ENCODE measurements at places on chromosomes 3 and 15.
A peak's percentile ranks its signal among the peaks of the same experiment; 100 is the strongest.

DNA sequence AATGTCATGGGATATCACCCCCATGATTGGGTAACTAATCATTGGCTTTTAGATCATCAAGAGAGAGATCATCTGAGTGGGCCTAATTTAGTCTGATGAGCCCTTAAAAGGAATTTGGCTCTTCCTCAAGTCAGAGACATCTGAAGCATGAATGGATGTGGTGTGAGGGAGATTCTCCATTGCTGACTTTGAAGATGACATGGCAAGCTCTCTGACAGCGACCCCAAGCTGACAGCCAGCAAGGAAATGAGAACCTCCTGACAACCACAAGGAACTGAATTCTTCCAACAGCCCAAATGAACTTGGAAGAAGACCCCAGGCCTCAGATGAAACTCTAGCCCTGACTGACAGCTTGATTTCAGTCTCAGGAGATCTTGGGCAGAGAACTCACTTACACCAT, 108.4 kb upstream of the SPATA12 start:
- DNase-seq = no peak

- no peak for DNase-seq
These were observed 12.4 kb upstream of the MELTF start for GRCh38 chr3:197041875-197042488.

- no peak for DNase-seq
These were observed 623.4 kb upstream of the SGO1 start for GRCh38 chr3:20809356-20809755.

DNA sequence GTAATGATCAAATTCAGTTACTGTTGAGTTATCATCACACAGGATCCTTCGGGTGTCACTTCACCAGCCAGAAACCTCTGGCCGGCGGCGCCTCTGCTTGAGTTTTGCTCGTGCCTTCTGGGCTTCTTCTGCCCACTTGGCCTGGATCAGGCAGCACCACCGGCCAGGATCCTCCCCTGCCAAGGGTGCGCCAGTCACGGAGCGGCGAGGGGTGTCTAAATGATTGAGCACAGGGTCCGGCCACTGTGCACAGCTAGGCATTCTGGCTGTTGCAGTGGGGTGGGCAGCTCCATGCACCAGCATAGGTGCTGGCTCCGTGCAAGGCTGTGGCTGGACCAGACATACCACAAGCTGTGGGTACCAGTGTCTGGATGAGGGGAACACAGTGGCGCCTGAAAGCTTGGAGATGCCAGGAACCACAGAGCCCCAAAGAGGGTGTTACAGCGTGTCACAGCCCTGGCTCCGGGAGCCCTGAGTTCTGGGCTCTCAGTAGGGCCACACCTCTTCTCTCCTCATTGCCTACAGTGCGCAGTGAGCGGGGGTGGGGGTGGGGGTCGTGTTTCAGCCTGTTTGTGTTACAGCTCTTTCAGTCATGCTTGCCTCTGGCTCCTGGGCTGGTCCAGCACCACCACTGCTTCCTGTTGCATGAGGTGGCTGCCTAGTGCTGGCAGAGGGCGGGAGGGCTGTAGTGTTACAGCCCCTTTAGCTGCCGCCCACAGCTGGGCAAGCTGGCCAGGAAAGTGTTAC, 169.4 kb downstream of the FNDC3B start:
- DNase-seq = no peak

DNA sequence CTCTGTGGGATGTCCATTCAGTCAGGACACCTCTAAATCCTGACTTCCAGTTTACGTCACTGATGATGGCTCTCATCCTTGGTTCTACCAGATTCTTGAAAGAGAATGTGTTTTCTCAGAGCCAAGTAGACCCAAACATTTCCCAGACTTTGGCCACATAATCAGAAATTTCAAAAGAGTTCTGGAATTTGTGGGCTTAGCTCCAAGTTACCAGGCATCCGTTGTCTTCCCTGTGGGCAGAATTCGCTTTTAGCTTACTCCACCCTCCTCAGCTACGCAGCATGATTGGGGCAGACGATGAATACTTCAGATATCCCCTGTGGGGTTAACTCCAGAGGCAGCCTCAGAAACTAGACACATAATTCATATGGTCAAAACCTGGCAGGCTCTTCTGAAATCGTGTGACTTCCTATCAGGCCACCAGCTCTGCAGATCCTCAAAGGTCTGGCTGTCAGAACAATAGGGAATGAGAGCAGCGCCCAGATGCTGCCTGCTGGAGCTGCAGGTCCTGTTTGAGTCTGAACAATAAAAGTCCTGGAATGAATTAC, 30.6 kb downstream of the CRTC3 start:
- DNase-seq = no peak

DNA sequence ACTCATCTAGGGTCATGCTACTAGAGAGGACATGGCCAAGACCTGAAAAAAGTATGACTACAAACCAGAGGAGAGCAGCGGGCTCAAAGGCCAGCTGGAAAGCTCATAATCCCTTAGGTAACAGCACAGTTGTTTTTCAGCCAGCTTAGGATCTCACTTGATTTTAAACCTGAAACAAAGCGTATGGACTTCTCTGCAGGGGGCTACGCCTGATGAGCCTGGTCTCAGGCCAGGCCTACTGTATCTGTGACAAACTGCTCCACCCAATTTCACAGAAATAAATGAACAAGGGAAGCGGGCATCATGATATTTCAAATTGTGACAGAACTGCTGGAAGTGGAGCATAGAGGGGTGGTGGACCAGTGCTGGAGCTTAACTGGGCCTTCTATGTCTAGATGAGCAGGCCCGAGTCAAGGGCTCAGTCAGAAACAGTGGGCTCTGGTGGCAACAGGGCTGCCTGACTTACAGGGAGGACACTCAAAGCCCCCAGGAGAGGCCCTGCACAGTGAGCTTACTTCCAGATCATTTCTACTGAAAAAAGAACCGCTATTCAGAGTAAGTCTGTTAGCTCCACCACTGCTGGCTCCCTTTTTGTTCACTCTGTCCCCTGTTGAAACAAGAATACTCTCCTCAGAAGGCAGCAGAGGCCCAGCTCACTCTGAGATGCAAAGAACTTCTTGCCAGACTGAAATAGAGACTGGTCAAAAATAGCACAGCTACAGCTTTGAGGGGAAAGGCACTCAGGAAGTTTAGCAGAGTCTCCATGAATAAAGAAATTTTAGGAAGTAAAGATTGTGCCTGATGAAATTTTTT, 47.0 kb downstream of the LRIG1 start:
- DNase-seq = no peak

- DNase-seq = no peak
These were observed 8.0 kb upstream of the SEMA4B start for GRCh38 chr15:90192961-90193786.

DNA sequence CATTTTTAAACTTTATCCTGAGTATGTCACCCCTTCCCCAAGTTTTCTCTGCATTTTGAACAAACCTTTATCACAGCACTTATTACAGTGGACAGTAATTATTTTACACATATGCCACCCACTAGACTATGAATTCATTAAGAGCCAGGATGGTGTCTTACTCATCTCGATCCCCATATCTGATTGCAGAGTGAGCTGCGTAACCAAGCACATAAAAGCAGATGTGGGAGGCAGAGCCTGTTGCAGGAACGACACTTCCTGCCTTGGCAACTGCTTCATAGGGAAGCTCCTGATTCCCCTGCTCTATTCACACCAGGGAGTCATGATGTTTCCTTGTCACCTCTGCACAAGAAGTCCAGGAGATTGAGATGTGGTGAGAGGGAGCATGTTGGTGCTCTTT, 91.1 kb downstream of the MINAR1 start:
- DNase-seq = no peak

- no peak for DNase-seq
These were observed 187.0 kb downstream of the NTRK3 start for GRCh38 chr15:88069561-88069960.

GRCh38 chr15:72313448-72313840, 6.5 kb downstream of the CELF6 start:
- DNase-seq = no peak

DNA sequence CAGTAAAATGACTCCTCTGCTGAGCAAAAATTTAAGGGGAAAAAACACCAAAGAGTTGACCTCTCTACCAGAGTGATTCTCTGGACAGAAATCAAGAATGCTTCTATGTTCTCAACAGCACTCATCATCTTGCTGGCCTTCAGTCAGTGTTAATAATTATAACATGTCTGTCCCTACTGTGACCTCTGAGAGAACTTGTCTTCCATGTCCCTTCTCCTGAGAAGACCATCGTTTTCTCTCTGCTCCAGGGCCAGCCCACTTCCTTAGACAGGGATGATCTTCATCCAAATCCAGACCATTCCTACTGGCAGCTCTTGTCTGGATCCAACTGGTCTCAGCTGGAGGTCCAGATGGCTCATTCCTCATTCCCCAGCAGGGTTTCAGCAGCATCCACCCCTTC, 139.0 kb upstream of the NECTIN3 start:
- DNase-seq = no peak

- no peak for DNase-seq
These were observed 173.5 kb downstream of the KLF13 start for GRCh38 chr15:31499953-31500765.

- no peak for DNase-seq
These were observed 51.4 kb downstream of the SSUH2 start for GRCh38 chr3:8593021-8593827.

DNA sequence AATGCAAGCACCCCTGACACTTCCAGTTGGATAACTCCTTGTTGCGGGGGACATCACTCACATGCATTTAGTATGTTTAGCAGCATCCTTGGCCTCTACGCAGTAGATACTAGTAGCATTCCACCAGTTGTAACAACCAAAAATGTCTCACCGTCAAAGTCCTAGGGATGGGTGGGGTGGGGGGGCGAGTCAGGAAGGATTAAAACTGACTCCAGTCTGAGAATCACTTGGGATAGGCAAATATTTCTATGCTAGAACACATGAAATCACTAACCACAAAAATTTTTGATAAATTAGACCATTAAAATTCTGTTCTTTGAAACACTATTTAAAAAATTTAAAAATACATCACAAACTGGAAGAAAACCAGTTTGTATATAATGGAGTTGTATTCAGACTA, 18.0 kb downstream of the ICE2 start:
- DNase-seq = no peak

DNA sequence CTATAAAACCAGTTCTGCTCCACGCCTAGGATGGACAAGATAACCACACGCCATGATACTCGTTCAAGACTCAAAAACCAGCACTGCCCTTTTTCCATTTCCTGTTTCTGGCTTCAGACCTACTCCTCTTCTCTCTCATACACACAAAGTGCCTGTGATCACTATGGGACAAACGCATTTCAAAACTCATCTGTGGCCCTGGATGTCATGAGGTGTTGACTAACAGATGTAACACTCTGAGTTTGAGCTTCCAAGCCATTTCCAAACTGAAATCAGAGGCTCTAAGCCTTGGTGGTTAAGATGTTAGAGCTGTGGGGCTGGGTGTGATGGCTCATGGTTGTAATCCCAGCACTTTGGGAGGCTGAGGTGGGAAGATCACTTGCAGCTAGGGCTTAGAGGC, 55.7 kb upstream of the LMOD3 start:
- DNase-seq = no peak

- DNase-seq = no peak
These were observed 194.2 kb downstream of the UACA start for GRCh38 chr15:70569091-70569713.

DNA sequence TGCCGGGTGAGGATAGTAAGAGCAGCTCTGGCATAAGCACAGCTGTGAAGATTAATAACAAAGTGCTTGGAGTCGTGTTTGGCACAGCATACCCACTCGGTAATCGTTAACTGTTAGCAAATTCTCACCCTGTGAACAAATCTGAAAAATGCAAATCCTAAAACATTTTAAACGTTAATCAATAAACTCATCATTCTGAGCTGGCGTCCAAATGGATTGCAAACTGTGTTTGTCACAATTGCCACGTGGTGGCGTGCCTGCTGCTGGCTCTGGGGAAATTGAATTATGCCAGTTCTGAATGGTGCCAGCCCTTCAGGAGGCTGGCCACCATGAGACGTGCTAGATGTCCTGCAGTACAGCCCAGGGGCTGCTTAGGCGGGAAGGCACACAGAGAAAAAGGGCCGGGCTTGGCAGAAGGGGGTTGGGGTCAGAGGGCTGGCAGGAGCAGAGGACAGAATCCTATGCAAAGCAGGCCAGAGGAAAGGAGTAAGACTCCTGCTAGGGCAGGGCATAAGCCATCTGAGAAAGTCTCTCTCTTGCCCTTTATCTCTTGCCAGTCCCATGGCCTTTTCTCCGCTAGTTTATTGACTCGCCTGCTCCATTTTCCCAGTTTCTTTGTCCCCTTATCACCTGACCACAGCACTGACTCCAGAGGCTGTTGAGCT, 22.1 kb upstream of the POLG start:
- peak; percentile 43 for DNase-seq

DNA sequence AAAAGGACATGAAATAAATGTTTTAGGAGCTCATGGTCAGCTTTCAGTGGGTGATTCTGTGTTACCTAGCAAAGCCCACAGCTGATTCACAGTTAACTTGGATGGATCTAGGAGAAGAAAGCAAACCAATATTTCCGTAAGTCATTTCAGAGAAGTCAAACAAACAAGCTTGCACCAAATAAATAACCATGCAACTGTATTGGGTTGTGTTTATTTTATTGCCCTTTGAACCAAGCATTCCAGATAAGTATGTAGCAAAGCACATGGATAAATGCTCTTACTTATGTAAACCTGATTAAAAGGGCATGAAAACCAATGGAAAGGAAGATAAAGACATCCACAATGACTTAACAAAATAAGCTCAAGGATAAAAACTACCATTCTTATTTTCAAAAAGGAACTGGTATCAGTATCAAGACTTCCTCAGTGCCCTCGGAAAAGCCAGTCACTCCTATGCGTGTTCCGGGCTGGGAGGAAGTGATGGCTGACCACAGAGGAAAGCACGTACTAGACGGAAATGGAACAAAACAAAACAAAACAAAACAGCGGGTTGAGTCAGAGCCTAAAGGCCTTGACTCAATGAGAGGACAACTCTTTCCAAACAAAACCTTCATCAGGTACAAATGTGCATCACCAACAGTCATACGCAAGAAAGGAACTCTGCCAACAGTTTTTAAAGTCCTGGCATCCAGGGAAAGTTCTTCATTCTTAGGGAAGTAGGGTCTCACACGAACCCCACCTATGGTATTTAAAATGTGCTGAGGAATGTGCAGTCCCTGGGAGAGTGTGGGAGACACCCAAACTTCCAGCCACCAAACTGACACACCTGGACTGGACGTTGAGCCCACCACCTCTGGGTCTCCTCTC, 103.3 kb downstream of the SNRK start:
- no peak for DNase-seq

- DNase-seq = no peak
These were observed 61.8 kb downstream of the GUCA1C start for GRCh38 chr3:108891833-108892232.

- no peak for DNase-seq
These were observed 79.9 kb downstream of the ZBBX start for GRCh38 chr3:167300207-167300606.
